ENCODE measurements at places on chromosomes 3 and 15.

DNA sequence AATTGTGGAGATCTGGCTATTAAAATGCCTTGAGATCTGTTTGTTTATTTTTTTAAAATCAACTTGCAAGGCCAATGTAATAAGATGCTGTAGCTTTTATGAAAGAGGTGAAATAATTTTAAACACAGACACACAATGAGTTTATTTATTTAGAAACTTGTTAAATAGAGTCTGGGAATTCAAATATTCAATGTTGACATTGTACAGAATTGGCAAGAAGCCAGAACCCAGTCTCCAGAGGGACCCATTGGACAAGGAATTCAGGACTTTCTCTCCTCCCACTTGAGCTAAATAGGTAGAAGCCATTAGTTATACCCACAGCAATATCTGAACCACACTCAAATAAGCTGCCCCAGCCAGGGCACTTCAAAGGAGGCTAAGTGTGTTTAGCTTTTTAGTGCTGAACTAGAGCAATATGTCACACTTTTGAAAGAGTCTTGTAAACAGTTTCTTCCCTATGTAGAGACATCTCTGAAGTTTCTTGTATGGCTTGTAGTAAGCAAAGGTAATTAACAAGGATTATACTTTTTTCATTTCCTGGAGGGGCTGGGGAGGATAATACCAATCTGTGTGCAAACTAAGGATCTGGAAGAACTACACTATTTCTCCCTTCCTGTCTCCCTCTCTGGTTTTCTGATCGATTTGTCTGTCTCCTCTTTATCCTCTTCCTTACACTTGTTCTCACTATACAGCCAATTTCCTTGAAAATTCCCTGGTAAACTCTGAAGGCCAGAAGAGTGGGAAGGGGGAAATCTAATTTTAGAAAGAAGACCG, 6.0 kb downstream of the MECOM start:
- no peak for DNase-seq

GRCh38 chr3:32399030-32399620, 7.5 kb downstream of the CMTM7 start:
- DNase-seq: peak; percentile 57

DNA sequence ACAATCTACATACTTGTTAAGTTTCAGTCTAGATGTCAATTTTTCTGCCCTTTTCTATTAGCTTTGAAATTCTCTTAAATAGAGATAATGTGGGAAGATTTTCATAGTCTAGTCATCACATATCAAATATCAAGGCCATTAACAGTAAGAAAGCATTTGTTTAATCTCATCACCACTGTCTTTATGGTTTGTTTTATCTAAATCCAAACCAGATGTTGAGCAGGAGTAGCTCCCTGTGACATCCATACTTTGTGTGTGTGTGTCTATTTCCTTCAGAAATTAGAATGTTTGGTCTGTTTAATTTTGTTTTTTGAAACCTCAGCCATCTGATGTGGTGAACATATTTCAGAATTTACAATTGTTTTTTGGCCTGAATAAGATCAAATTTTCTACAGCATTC, 23.1 kb upstream of the GOLGA8B start:
- no peak for DNase-seq

GRCh38 chr3:9957214-9957613, 5.0 kb upstream of the PRRT3 start:
- no peak for DNase-seq

DNA sequence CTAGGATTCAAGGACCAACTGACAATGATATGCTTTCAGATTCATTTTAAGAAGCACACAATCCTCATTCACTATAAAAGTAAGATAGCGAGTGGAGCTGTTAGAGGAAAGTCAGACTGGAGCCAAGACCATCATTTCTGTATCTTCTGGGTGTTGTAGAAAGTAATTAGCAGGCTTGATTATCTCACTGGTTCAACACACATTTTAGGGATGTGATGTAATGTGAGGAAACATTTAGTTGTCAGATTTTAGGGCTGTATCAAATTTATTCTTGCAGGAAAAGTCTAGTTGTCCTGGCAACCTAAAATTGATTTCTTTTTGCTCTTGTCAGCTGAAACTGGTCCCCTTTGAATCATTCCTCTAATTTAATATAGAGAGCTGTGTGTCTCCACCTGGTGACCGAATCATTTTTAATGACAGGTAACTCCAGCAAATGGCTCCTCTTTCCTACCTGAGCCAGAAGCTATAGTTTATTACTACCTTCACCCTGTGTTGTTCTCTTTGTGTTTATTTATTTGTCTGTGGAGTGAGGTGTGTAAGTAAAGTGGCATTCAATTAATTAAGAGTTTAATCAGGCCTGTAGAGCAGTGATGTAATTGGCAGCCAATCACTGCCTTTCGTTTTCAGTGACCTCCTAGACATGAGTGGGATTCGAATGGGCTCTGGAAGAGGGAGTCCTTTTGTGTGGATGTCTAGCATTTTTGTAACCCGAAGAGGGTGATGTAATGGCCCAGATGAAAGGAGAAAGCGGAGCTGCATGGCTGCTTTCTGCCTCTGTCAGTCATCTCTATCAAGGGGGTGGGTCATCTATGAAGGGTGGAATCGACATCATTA, 125.8 kb downstream of the LPP start:
- no peak for DNase-seq

DNA sequence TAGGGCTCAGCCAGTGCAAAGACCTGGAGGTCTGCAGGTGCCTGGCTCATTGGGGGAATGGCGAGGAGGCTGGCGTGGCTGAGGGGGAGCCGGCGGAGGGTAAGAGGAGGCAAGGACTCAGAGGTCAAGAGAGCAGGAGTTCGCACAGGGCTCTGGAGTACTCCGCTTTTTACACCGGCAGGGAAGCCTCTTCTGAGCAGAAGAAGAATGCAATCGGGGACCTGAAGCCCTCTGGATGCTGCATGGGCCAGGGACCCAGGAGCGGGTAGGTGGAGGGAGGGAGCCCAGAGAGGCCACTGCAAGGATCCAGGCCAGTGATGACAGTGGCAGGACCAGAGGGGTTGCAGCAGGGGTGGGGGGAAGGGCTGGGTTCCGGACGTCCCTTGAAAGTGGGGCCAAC, 70.4 kb upstream of the TAMM41 start:
- DNase-seq: no peak

- DNase-seq: no peak
Measured at GRCh38 chr3:127072971-127073783, 90.3 kb downstream of the PLXNA1 start.

DNA sequence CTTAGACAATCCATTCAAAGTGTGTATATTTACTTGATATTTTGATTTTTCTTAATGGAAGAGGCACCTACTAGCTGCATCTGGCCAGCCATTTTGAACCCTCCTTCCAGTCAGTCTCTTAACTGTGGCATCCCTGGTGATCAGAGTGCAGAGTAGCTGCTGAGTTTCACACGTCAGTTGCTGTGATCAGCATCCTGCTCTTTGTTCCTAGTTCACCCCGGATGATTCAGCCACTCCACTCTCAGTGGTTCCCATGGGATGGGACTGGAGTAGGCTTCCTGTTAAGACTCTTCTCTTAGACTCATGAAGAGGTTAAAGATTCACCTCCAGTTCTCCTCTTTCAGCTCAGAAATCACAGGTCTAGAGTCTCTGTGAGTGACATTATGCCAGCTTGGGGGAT, 75.8 kb downstream of the STXBP5L start:
- DNase-seq: no peak

- DNase-seq: no peak
Measured at GRCh38 chr3:188111002-188111584, 42.9 kb upstream of the LPP start.

- no peak for DNase-seq
Measured at GRCh38 chr3:90011131-90011530, 903.7 kb downstream of the EPHA3 start.

DNA sequence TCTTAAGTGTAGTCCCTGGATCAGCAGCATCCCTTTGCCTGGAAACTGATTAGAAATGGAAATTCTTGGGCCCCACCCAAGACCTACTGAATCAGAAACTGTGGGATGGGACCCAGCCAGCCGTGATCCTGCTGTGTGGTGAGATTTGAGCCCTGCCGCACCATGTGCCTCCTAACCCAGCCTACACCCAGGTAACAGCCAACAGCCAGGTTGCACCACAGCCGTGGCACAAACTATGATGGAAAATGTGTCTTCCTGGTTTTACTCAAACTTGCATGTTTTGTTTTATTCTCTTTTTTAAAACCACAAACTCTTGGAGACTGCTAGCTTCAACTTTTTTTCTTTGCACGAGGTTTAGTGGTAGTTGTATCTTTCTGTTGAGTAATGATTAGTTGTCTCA, 2.6 kb downstream of the LIMD1 start:
- DNase-seq: no peak

GRCh38 chr15:29113336-29114220, 156.0 kb downstream of the NSMCE3 start:
- DNase-seq: peak; percentile 25

DNA sequence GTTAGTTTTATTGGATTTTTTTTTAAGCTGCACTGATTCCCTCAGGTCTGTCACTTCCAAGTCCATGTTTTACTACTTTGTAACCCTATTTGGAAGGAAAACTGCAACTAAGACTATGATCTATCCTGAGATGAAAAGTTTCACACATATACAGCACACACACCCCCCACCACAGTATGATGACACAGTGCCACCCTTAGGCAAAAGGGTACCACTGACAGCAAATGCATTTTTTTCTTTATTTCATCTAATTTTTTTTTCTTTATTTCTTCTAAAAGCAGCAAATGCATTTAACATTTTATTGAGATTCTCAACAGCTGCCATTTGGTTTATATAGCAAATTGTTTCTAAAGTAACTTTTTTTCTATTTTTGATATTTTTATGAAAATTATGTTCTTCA, 21.2 kb downstream of the NGRN start:
- peak; percentile 13 for DNase-seq
